ENCODE measurements at places on chromosomes 2 and 18.

GRCh38 chr2:26298638-26299393, 47.1 kb upstream of the SELENOI start:
- DNase-seq: no peak

DNA sequence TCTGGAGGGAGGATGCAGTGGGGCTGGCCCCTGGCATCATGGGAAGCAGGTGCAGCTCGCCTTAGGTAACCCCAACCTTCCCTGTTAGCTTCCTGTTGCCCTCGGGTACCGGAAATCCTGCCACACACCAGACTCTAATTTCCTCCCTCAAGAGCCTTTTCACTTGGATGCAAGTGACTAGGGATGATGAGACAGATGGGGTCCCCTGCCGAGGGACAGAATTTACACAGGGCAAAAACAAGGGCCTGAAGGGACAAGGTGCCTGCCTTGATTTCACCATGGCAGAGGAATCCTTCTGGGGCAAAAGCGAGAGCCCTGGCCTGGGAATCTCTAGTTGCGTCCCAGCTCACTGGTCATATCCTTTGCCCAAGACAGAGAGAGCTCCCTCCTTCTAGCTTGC, 263.1 kb downstream of the LOXHD1 start:
- no peak for DNase-seq

- DNase-seq: no peak
Measured at GRCh38 chr2:172208791-172209325, 106.2 kb upstream of the DLX2 start.

DNA sequence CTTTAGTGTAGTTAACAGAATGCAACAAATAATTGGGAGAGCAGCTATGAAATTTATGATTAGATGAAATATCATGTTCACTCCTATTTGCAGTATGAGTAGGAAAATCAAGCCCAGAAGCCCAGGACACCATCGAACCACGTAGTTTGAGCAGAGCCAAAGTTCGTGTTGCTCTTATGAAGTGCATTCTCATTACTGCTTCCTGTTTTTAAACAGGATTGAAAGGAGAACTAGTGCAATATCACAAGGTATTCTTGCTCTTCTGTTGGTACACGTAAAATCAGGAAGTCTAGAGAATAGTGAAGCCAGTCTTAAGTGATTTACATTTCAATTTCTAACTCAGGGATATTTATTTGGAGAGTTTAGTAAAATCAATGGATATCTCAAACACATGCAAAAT, 21.1 kb downstream of the ARHGAP15 start:
- no peak for DNase-seq

DNA sequence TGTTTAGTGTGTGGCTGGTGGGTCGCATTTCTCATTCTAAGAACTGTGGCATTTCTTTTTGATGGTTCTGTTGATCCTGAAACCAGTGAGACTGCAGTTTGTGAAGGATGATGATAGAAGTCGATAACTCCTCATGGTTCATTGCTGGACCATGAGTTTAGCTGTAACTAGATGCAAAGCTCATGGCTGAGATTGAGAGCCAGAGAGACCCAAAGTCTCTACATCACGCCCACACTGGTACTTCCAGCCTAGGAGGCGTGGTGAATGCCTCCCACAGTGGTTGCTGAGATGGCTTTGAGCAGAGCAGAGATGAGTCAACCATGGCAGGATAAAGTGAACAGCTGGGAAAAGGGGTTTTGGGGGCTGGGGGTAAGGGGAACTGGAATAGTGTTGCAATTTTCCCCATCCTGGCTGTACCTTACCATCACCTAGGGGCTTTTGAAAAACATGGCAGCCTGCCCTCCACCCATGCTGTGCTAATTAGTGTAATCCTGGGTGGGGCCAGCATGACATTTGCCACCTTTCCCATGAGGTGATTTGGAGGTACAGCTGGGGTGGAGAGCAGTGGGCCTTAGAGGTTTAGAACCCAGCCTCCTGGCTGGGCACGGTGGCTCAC, 24.1 kb downstream of the INPP4A start:
- no peak for DNase-seq

DNA sequence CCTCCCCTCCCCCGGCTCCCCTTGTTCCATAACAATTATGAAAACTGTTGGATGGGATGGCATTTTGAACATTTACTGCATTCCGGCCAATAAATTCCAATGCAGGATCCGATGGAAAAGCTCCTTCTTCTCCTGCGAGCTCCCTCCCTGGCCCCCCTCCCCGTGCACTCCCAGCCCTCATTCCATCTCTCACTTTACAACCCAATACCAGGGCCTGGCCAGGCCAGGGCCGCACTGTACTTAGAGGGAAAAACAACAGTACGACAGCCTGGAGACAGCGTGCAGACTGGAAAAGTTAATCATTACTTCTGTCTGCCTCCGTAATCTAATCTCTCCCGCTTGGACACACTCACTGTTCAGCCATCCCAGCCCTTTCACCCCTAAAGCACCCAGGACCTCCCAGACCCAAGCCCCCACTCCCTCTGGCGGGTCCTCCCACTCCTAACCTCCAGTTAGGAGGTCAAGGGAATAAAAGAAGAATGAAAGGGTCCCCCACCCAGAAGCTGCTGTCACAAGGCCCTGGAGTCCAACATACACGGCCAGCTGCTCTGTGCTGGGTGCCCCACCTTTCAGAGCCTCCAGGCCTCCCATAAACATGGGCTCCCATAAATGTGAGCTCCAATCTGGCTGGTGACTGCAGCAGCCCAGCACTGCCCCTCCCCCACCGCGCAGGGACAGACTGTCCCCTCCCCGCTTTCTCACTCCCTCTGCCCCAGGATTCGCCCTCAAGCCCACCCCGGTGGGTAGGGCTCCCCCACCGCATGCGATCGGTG, 20.6 kb downstream of the SMAD7 start:
- no peak for DNase-seq

DNA sequence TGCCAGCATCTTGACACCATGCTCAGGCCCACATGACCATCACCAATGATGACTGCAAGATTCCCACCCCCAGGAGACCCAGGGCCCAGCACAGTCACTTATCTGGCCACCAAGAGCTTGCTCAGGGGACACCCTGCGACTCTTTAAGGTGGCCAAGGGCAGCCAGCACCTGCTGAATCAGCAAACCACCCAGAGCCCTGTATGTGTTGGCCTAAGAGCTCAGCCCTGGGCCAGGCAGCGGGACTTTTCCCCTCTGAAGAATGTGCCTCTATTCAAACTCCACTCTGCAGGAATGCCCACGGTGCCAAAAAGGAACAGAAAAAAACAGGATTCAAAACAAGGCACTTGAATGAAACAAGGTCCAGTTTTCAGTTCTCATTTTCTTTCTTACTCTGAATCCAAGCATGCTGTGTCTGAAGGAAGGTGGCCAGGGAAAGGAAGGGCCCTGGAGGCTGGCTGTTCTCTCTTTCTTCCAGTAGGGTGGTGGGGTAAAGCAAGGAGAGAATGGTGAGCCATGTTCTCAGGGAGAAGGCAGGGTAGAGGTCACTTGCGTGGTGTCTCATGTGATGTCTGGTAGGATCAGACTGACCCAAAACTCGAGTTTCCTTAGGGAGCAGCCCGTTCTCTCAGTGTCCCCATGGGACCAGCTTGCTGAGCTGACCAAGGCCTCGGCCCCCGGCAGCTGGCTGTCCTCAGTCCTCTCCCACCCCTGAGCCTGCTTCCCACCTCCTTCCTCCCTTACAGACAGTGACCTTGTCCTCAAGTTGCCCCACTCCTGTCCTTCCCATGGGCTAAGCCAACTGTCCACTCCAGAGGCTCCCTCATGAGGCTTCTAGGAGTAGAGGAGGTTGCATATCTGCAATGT, 150.0 kb downstream of the RNF152 start:
- no peak for DNase-seq

DNA sequence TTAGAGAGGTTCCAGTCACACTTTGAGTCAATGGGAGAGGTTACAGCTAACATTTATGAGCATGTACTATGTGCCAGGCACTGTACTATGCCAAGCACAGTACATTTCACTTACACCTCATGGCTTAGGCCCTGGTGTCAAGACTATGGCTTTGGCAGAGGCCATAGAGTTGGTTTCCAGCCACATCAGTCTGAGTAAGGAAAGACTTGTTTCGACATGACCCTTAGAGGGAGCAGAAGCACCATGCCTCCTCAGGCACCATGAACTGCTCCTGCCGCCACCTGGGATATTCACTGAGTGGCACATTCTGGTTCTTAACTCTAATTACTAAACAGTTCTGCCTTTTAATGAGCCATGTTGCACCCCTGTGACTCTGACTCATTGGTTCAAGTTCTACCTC, 12.7 kb downstream of the DGUOK start:
- DNase-seq: no peak

GRCh38 chr2:234335661-234336228, 161.1 kb downstream of the ARL4C start:
- DNase-seq: no peak

DNA sequence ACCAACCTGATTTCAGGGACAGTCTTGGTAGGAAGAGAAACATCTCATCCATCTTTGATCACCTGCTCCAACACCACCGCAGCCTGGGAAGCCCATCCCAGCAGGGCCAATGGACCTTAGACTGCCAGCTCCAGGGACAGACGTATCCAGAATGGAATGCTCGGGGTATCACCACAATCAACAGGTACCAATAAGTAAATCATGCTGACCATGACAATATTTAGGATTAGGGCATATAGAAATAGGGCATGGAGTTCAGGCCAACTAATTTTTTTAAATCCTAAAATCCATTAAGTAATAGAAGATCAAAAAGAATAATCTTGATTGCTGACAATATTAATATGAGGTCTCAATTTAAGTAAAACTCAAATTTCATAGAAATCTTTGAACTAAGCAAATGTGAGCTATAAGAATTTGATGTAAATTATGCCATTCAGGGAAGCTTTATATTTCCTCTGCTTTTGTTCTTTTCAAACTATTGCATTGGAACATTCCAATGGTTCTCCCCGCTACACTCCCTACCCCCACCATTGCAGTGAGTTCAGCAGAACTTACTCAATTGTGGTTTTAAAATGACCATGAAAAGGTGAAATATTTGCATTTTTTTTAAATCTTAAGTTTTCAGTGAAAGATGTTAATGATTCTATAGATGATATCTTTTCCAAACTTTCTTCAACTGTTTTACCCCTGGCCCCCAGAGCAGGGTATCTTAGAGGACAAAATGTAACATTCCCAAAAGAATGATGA, 138.6 kb downstream of the DNER start:
- DNase-seq: no peak

DNA sequence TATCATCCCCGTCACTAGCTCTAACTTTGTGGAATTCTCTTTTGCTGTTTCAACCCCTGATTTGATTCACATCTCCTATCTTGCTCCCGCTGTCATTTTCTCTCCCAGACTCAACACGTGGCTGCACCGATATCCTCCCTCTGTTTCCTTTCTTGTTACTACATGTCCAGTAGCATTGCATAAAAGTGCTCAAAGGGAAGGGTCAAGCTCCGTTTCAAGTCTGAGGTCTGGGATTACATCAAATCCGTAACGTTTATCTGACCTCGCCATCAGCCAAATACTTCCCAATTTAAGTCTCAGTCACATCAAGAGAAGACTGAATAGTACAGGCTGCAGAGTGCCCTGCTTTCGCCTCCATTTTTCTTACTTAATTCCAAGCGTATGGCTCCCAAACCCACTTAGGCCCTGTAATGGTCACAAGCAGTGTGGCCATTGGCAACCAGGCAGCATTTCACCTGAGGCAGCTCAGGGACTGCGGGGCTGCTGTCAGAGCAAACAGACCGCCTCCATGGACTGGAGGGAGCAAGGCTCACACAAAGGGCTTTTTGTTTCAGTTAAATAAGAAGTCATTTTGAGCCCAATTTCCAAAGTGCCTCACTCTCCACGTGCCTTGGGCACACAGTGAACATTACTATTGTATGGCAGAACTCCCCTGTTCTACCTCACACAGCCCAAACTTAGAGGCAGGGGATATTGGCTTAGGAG, 217.8 kb downstream of the BCL11A start:
- no peak for DNase-seq

- no peak for DNase-seq
Measured at GRCh38 chr2:152176113-152176714, 651 bp upstream of the STAM2 start.

GRCh38 chr2:37507703-37508102, 163.3 kb downstream of the QPCT start:
- DNase-seq: no peak

DNA sequence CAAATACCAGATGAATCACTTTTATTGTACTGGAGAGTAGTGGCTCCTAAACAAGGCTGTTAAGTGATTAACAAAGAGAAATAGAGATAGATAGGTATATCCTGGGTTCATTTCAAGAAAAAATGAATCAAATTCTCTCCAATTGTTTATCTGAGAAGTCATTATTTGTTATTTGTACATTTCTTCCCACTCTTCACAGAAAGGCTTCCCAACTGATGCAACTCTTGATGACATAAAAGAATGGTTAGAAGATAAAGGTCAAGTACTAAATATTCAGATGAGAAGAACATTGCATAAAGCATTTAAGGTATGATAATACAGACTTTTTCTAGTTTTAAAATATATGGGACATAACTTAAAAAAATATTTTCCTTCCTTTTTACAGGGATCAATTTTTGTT, 7.9 kb downstream of the SSB start:
- DNase-seq: no peak

DNA sequence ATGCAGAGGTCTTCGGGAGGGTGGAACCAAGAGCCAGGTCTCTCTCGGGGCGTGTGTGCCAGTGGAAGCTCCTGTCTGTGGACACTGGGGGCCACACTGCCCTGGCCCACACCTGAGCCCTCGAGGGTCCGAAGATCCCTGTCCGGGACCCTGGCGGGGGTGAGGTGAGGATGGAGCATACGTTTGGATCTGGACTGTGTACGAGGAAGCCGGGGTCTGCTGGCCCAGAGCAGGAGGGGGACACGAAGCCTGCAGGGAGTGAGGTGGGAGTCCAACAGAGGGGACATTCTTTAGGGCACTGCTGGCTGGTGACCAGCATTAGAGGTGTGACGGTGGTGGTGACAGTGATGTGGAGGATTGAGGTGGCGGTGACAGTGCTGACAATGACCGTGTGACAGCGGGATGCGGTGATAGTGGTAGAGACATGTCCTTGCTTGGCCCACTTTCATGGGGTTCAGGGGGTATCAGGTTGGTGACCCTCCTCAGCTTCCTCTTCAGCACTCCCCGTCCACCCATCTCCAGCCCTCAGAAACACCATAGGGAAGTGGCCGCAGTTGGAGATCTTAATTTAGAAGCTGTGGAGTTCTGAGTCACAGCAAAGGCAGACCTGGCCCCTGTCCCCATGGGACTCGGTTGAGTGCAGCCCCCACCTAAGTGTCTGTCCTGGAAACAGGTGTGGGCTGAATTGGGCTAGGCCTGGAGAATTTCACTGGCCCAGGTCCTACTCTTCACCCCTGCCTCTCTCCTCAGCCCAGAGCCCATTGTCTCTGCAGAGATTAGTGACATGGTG, 252.0 kb downstream of the DYSF start:
- no peak for DNase-seq

DNA sequence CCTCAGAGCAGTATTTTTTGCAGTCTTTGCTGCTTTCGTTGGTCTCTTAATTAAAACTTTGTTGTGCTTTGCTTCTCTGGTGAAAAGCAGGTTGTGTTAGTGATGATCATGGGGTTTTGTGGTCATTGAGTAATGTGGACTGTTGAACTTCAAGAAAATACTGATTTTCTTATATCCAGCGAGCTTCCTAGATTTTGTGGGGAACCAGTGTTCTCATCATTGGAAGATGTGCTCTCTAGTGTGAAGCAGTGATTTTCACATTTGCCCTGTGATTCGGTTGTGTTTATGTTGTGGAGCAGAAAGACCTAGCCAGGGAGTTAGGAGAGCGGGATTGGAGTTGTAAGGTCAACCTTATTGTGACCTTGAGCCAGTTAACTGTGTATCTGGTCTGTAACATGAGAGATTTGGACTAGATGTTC, 12.4 kb downstream of the ASAP2 start:
- DNase-seq: no peak
